Cerebellar nuclear complex (tissue), 1 donor: ENCODE measurements at places on chromosomes 1 and 21.
A peak's percentile ranks its signal among the peaks of the same experiment; 100 is the strongest.

GRCh38 chr1:18045203-18045602 is 62.4 kb upstream of the IGSF21 start:
- DNase-seq = no peak

GRCh38 chr1:39098546-39099250 is 72.5 kb downstream of the NDUFS5 start:
- DNase-seq = peak; percentile 78

- DNase-seq = no peak
Observed at GRCh38 chr1:53207726-53208125, 11.1 kb downstream of the CPT2 start.

DNA sequence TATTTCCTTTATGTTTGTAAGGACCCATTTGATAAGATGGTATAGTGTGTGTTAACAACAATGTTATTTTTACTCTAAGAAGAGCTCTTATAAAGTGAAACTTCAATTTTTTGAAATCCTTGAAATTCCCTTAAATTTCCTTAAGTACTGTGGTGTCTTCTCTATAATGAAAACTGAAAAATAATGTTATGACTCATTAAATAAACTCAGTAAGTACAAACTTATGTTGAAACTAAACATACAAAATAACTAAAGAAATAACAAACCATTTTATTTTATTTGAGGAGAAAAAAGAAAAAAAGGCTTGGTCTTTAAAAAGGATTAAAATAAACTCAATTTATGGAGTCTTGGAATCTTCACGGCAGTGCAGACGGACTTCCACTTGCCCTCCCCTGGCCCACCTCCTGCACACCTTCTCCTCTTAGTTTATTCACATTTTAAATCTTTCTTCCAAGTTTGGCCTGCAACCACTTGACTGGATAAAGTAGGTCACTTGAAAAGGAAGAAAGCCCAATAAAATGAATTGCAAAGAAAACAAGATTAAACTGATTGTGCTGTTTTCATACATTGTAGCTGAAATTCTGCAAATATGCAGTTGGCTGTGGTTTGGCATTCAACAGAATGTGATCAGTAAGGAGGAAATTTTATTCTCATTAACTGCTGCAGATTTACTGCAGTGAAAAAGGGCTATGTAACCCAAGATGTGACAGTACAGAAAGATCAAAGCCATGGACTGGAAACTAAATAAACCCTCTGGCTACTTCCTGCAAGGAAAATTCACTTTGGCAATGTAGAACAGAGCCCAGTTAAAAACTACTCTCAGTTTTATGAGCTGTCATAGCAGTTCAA is 48.5 kb upstream of the SCYL3 start:
- no peak for DNase-seq

- no peak for DNase-seq
Observed at GRCh38 chr1:239287296-239287695, 99.1 kb upstream of the CHRM3 start.

GRCh38 chr1:8878448-8878697 is at the start of gene ENO1:
TSS of gene ENO1 (minus strand) at chr1:8878686. CDS start at chr1:8874908, 3,778 bp downstream.
- no peak for DNase-seq

DNA sequence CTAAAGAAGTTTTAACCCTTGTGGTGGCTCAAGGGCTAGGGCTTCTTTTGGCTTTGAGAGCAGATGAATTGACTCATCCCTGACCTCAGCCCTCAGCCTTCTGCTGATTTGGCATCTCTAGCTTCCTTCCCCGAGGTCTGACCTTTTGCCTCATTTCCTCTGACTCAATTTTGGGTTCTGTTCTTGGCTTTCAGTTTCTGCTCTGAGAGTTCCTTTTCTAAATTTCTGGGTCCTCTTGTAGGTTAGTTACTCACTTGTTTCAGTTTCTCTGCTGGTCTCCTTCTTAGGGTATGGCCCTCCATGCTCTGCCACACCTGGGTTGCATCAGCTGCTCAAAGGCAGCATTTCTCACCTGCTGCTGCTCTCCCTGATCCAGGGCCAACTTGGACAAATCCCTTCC is 19.4 kb downstream of the PDE4B start:
- no peak for DNase-seq

GRCh38 chr1:228275179-228275429 is 67.3 kb downstream of the OBSCN start:
- DNase-seq = no peak

GRCh38 chr1:162835157-162835899 is 25.6 kb downstream of the CCDC190 start:
- no peak for DNase-seq

DNA sequence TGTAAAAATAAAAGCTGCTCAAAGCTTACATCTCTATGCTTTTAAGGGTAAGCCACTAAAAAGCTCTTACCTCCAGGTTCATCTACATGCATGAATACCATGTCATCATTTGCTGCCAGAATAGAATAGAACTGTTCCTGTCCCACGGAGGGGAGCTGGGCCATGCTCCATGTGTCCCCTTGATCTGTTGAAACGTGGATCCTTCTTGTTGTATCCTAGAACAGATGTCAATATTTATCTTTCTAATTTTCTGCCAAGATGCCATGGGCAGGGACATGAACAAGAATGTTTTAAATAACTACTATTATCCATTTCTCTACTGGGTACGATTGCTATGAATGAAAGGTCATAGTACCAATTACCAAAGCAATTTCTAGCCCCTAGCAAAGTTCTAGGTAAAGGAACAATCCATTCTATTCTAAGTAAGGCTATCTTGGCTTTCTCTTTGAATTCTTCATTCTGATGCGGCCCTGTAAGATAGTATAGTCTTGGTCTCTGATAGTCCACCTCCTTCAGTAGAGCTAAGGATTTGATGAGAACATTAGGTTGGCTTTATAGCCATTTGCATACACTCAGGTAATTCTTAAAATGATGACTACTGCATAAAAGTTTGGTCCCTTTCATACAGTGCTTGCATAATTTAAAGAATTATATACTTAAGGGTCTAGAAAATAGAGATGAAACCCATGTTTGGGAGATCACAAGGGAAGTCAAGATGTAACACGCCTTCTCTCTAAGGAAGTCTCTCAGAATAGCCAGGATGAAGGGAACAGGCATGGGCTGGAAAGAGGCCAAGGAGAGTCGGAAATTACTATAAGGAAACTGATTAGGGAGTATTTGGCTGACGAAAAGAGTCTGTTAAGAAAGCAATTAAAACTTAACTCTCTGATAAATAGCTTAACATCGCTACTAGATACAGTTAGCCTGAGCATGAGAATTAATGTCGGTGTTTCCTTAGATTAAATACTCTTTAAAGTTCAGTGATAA is 35.4 kb upstream of the MYBPHL start:
- no peak for DNase-seq

DNA sequence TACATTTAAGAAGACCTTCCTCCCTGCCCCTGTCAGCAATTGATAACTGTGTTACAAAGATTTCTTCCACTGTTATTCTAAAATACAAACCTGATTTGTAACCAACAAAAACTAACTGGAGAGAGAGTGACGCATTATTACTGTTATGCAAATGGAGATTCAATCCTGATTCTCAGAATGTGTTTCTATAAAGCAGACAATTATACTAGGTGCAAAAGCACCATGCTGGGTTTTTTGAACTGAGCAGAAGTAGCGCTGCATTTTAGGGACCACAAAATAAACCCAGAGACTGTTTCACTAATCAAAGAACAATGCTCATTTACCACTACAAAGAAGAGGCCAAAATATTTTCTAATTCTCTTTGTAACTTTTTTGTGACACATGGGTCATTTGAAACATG is 13.6 kb upstream of the GBP6 start:
- DNase-seq = no peak

- DNase-seq = no peak
Observed at GRCh38 chr1:15866721-15867201, 19.3 kb downstream of the SPEN start.

DNA sequence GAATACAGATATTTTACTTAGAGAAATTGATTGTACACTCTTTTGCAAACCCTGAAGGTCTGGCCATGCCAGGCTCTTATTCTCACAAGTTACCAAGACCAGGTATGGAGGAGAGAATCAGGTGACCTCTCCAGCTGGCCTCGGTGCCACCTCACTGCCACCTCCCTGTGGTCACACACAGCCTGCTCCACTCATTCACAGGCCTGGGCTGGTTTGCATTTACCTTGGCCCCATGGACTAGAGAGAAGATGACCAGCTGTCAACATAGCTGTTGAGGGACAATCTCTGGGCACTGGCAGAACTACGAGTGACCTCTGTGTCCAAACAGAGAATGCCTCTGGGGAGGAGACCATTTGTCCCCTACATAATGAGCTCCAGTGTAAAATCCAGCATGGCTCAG is 291.2 kb upstream of the RUNX1 start:
- no peak for DNase-seq

DNA sequence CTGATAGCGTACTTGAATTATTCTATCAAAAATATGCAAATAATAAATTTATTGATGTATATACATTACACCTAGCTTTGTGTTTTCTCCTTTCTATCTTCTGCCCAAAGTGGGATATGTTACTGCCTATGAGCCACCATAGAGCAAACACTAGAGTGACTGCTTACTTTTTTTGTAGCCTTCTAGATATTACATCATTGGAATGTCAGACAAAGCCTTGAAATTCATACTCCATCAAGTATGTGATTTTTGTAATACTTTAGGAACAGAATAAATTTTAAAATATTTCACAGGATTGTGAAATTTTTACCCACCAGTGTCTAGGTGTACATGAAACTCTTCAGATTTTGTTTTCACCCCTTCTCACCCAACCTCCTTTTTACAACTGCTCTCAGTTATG is 787.6 kb downstream of the USP25 start:
- DNase-seq = no peak

GRCh38 chr1:54610601-54611580 is 12.4 kb downstream of the FAM151A start:
- DNase-seq = no peak

GRCh38 chr1:244365809-244366208 is 85.9 kb downstream of the ADSS2 start:
- DNase-seq = no peak

DNA sequence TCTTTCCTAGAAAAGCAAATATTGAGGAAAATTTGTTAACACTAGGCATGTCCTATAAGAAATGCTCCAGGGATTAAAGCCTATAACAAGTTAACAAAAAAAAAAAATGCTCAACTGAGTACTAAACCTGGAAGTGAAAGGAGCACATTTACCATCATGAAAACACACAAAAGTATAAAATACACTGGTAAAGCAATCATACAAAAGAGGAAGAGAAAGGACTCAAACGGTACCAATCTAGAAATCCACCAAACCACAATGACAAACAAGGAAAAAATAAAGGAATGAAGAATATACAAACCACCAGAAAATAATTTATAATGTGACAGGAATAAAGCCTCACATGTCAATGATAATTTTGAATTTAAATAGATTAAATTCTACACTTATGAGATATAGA is 21.2 kb downstream of the CD1E start:
- no peak for DNase-seq

DNA sequence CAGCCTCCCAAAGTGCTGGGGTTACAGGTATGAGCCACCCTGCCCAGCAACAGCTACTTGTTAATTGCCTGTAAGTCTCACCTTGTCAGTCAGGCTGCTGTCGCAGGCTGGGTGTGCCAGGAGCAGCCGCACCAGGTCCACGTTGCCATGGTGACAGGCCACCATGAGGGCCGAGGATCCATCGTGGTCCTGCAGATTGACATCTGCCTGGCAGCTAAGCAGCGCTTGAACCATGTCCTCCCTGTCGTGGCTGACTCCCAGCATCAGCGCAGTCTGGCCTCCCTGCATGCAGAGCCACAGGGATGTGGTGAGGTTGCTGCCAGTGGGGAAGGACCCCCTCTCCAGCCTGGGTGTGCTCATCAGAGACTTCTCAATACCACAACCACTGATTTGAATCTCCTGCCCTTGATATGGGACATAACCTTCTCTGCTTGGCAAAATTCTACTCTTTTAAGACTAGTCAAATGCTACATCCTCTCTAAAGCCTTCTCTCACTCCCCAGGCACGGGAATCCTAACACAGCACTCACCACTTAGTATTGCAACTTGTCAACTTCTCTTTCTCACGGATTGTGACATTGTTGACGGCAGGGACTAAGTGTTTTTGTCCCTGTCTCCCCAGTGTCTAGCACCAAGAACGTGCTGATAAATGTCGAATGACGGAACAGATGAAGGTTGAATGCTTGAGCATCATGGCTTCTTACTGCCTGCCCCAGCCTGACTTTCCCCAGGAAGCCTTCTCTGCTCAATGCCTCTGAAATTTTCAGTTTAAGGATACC is 52.9 kb downstream of the L1TD1 start:
- DNase-seq = no peak

GRCh38 chr1:152185544-152186391 is 26.7 kb upstream of the RPTN start:
- no peak for DNase-seq

DNA sequence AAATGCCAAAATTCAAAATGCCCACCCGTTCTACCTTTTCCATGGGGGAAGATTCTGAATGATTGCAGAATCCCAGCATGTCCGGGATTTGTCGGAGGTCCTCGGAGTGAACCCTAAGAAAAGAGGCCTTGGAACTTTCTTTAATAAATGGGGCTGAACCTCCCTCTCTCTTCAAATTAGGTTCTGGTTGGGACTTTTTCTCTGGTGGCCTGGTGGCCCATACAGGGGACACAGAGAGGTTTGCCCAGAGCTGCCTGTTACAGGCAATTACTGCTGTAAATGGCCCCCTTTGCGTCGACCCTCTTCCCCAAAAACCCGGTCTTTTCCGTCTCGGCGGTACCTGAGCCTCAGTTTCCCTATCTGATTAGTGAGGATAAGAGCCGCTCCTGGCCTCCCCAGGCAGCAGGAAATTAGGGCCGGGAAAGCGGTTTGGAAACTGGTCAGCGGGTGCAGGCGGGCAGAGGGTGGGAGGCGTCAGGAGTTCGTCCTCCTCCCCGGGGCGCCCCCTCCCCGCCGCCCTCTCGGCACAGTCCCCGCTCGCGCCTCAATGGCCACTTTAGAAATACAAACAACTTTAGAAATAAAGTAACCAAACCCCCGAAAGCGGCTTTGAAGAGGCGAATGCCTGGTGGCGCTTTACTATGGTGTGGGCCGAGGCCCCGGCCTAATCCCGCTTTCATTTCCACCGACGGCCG is 15.6 kb downstream of the PAX7 start:
- no peak for DNase-seq

DNA sequence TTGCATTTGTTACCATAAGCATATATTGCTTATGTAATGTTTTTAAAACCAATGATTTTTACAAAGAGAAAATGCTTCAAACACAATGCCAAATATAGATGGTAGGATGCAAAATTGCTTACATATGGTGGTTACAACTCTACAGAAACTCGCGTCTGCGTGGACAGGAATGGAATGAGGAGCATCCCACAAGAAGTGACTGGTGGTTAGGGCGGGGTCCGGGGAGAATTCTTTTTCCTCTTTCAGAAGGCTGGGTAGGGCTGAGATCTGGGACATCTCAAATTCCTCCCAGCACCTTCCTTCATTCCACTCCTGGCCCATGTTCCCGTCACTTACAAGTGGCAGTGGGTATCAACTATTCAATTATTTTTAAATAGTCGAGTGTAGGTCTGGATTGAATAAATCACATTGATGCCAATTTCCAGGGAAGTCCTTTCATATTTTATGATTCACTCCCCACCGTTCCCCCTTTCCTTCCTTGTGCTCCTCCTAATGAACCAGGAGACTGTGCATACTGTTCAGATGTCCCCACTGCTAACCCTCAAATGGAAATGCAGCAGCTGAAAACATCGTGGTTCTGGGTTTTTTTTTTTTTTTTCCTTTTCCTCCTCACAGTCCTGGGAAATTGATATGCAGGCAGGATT is 174.5 kb upstream of the POU3F1 start:
- DNase-seq = no peak

GRCh38 chr1:88088481-88088880 is 595.6 kb upstream of the PKN2 start:
- DNase-seq = no peak
